ENCODE measurements at places on chromosomes 5 and 9. TPM values are rescaled to one million over a fixed set of nuclear protein-coding genes. Genes with fewer than 3 reads are reported as not detected.

The TAF11L5 gene
- not detected for total RNA-seq

The INSL4 gene
- not detected for total RNA-seq

The EXOSC2 gene
- total RNA-seq, result 61.6 TPM

The GAS1 gene
- 0.18 TPM for total RNA-seq

The NR4A3 gene
- total RNA-seq, result 0.29 TPM

The POLR3G gene
- 5.8 TPM for total RNA-seq

The F2RL2 gene
- total RNA-seq, result not detected

The TNIP1 gene
- 132 TPM for total RNA-seq

The SLC6A18 gene
- total RNA-seq, result not detected

The ADCY2 gene
- total RNA-seq, result not detected

The WWC1 gene
- total RNA-seq, result not detected

The RELL2 gene
- 36.9 TPM for total RNA-seq

The FOXI1 gene
- not detected for total RNA-seq

The PCDHGC3 gene
- total RNA-seq, result not detected

The TESK1 gene
- total RNA-seq, result 47.1 TPM

DNA sequence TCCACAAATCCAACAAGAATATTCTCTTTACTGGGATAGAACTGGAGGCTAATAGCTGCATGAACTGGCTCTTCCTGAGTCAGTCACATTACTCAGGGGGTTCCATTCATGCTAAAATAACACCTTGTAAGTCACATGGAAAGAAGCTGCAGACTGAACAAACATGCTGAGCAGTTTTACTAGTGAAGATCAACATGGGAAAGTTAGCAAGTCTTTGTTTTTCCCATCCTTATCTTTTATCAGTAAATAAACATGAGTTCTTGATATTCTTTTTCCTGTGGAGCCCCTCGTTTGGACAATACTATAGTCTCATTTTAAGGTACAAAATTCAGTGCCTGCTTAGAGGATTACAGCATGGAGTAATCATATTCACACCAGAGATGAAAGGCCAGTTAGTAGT lies 43.7 kb upstream of the TEK start:
- no peaks in the 10 kb centered on the region for H3K36me3 ChIP-seq
- no peaks in the 10 kb centered on the region for H3K27me3 ChIP-seq
- DNase-seq, result no peak
- no peak overlapping the region for H3K4me3 ChIP-seq

DNA sequence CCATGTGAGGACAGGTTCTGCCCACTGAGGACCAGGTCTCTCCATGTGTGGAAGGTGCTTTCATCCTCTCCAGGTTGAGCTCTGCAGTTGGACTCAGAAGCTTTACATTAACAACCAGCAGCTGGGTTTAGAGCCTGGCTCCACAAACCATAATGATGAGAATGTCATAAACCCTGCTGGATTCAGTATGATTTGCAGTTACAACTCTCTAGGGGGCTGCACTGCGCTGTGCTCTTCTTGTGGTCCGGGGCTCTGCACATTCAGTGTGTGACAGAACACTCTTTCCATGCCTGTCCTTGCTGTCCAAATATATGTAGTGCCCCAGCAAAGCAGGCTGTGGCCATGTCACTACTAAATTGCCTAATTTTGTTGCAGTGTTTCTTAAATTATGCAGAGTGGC lies 334.3 kb downstream of the ICE1 start:
- H3K4me1 ChIP-seq, result no peaks in the 10 kb centered on the region
- no peak overlapping the region for H3K27ac ChIP-seq
- no peaks in the 10 kb centered on the region for H3K27me3 ChIP-seq
- H3K4me3 ChIP-seq, result no peak overlapping the region
- DNase-seq, result no peak

- H3K4me1 ChIP-seq, result peaks cover 40% of the 10 kb centered on the region
- DNase-seq, result no peak
- H3K36me3 ChIP-seq, result no peaks in the 10 kb centered on the region
- H3K27ac ChIP-seq, result no peak overlapping the region
- H3K4me3 ChIP-seq, result no peak overlapping the region
These were observed 96.1 kb upstream of the IER5L start for GRCh38 chr9:129273941-129274684.

- no peaks in the 10 kb centered on the region for H3K4me1 ChIP-seq
- H3K27me3 ChIP-seq, result no peaks in the 10 kb centered on the region
- DNase-seq, result no peak
- H3K36me3 ChIP-seq, result no peaks in the 10 kb centered on the region
These were observed 530.2 kb upstream of the FAM174A start for GRCh38 chr5:100004969-100005368.

GRCh38 chr5:178256746-178257145 lies 24.1 kb upstream of the PHYKPL start:
- peaks cover 35% of the 10 kb centered on the region for H3K4me1 ChIP-seq
- H3K27ac ChIP-seq, result peak overlapping the region; percentile 18
- no peaks in the 10 kb centered on the region for H3K27me3 ChIP-seq
- H3K36me3 ChIP-seq, result no peaks in the 10 kb centered on the region
- no peak for DNase-seq

GRCh38 chr5:88172847-88173758 lies 95.5 kb downstream of the TMEM161B start:
- no peak for DNase-seq
- no peak overlapping the region for H3K27ac ChIP-seq
- H3K4me1 ChIP-seq, result no peaks in the 10 kb centered on the region
- H3K27me3 ChIP-seq, result peaks cover 14% of the 10 kb centered on the region

GRCh38 chr5:129943936-129944335 lies 39.7 kb downstream of the CHSY3 start:
- H3K27me3 ChIP-seq, result no peaks in the 10 kb centered on the region
- no peak overlapping the region for H3K4me3 ChIP-seq
- no peak overlapping the region for H3K27ac ChIP-seq
- no peak for DNase-seq
- no peaks in the 10 kb centered on the region for H3K4me1 ChIP-seq
- H3K36me3 ChIP-seq, result no peaks in the 10 kb centered on the region

- DNase-seq, result no peak
- no peak overlapping the region for H3K4me3 ChIP-seq
- H3K27me3 ChIP-seq, result peaks cover 12% of the 10 kb centered on the region
- H3K27ac ChIP-seq, result no peak overlapping the region
- no peaks in the 10 kb centered on the region for H3K36me3 ChIP-seq
- no peaks in the 10 kb centered on the region for H3K4me1 ChIP-seq
These were observed 55.2 kb downstream of the ANXA1 start for GRCh38 chr9:73206851-73207250.

GRCh38 chr9:83521411-83521810 lies 16.8 kb downstream of the FRMD3 start:
- no peak overlapping the region for H3K27ac ChIP-seq
- peaks cover 10% of the 10 kb centered on the region for H3K27me3 ChIP-seq
- H3K4me1 ChIP-seq, result no peaks in the 10 kb centered on the region
- no peak for DNase-seq
- H3K36me3 ChIP-seq, result no peaks in the 10 kb centered on the region

- no peaks in the 10 kb centered on the region for H3K4me1 ChIP-seq
- H3K4me3 ChIP-seq, result no peak overlapping the region
- DNase-seq, result no peak
- H3K27ac ChIP-seq, result no peak overlapping the region
- H3K27me3 ChIP-seq, result no peaks in the 10 kb centered on the region
These were observed 71.3 kb upstream of the VCAN start for GRCh38 chr5:83400241-83400640.

- peaks cover 3% of the 10 kb centered on the region for H3K36me3 ChIP-seq
- H3K27ac ChIP-seq, result no peak overlapping the region
- no peak overlapping the region for H3K4me3 ChIP-seq
- no peaks in the 10 kb centered on the region for H3K4me1 ChIP-seq
- no peak for DNase-seq
These were observed 120.1 kb downstream of the XRCC4 start for GRCh38 chr5:83197326-83197967.

DNA sequence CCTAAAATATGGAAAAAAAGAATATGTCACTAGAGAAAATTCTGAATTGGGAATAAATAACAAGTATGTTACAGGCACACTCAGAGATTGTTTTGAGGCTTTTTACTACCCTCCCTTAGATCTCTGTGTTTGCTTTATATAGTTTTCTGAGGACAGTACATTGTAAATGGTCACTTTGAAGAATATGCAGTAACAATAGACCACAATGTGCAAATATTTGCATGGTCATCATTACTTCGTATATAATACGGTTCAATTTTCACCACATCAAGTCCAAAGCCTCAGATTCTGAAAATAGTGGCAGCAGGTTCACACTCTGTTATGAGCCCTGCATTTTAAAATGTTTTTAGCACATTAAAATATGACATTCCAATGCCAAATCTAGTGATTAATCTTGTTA lies 238.6 kb downstream of the ADAMTS6 start:
- no peak overlapping the region for H3K27ac ChIP-seq
- no peaks in the 10 kb centered on the region for H3K36me3 ChIP-seq
- no peaks in the 10 kb centered on the region for H3K4me1 ChIP-seq

GRCh38 chr5:134090522-134090921 lies 24.0 kb upstream of the TCF7 start:
- peak; percentile 71 for DNase-seq
- H3K27ac ChIP-seq, result peak overlapping the region; percentile 86
- H3K27me3 ChIP-seq, result peaks cover 2% of the 10 kb centered on the region
- peak overlapping the region; percentile 51 for H3K4me3 ChIP-seq
- peaks cover 81% of the 10 kb centered on the region for H3K4me1 ChIP-seq

DNA sequence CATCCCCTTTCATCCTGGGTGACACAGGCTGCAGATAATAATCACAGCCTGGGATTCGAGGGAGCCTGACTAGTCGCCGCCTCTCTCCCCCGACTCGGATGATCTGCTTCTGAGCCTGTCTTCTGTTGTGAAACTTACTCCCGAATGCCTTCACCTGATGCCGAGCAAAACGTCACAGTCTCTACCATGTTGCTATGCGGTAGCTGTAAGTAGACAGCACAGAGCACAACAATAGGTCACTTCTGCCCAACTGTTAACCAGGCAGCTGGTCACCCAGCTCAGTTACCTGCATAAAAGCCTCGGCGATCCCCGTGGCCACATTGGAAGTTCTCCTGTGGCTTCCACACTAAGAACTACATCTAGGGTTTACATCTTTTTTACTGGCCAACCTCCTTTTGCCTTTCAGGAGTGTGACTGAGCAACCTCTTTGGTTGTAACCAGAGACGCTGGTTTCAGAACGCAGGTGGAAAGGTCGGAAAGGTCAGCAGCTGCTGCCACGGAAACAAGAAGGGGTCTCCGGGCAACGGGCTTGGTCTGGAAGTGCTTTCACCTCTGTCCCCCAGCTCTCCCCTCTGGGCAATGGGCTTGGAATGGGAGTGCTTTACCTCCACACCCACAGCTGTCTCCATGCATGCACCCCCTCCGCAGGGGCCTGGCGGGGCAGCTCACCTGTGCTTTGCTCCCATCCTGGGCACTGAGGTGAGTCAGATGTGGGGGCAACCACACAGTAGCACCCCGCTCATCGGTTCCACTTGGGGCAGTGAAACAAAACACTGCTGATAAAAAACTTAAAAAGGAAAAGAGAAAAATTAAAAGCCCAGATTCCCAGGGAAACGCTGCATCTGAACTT lies 7.6 kb upstream of the PPP1R26 start:
- H3K4me3 ChIP-seq, result no peak overlapping the region
- H3K36me3 ChIP-seq, result no peaks in the 10 kb centered on the region
- no peak for DNase-seq

DNA sequence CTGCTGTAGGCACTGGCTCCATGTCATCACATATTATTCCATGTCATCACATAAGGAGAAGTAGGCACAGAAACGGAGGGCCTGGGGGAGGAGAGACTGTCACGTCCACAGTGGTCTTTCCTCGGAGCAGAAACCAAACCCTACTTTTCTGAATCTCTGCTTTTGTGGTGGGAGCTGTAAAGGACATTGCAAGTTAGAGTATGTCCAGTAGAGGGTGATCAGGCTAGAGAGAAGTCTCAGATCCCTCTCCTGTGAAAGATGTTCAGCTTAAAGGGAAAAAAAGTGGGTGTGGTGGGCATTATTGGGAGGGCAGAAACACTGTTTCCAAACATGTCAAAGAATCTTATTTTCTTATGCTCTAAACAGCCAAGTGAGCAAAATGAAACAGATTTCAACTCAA lies 19.4 kb upstream of the FBP2 start:
- no peak for DNase-seq
- H3K27me3 ChIP-seq, result peaks cover 27% of the 10 kb centered on the region
- H3K4me3 ChIP-seq, result no peak overlapping the region
- H3K4me1 ChIP-seq, result peaks cover 8% of the 10 kb centered on the region
- H3K27ac ChIP-seq, result no peak overlapping the region
- H3K36me3 ChIP-seq, result no peaks in the 10 kb centered on the region

DNA sequence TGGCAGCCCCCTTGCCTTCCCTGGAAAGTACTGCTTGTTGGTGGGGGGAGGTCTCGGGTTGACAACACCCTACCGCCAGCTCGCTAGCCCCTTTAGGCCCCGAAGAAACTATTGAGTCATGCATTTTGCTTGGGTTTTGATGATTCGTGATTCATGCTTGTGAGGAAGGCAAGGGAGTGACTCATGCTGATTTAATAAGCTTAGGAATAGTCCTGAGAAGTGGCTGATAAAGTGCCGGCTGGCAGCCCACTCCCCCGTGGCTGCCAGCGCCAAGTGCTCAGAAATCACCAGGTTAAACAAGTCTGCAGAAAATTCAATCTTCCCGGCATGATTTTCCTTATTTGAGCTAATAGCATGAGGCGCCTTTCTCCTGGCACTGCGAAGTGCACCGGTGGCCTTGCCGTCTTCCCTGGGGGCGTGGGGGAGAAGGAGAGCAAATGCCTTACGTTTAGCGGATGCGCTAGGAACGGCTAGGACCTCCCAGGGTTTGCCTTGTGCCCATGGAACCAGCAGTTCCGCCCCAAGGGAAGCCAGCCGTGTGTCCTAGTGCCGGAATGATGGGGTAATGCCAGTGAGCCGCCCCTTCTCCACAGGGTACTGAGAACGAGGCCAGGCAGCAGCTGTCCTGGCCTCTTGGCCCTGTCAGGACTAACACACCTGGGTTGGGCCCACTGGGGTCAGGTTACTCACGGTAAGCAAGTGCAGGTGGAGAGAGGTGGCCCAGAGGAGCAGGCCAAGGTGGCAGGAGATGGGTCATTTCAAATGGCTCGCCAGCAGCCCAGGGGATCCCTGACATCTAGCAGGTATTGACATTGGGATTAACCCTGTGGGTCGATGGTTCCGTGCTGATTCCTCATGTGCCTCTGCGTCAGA lies 151.9 kb downstream of the MACROH2A1 start:
- peaks cover 7% of the 10 kb centered on the region for H3K27me3 ChIP-seq
- DNase-seq, result no peak
- H3K27ac ChIP-seq, result no peak overlapping the region
- peaks cover 3% of the 10 kb centered on the region for H3K4me1 ChIP-seq

GRCh38 chr5:1441166-1441865 lies 3.9 kb downstream of the SLC6A3 start:
- H3K27ac ChIP-seq, result no peak overlapping the region
- no peak overlapping the region for H3K4me3 ChIP-seq
- H3K36me3 ChIP-seq, result no peaks in the 10 kb centered on the region
- no peak for DNase-seq
- peaks cover 28% of the 10 kb centered on the region for H3K27me3 ChIP-seq

DNA sequence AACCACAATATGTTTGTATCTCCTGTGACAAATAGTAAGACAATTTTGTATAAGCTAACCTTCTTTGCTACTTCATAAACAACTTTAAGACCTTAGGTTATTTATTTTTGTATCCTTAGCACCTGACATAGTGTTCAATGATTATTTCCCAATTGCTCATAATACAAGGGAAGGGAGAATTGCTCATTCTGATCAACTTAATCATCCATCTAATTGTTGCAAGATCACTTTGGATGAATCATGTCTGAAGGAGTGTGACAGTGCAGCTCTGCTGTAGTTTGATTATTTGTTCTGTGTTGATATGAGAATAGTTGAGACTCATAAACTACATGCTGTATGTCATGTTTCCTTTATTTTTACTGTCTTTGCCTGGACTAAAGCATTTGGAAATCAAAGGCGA lies 721.3 kb upstream of the SEMA6A start:
- DNase-seq, result no peak
- H3K36me3 ChIP-seq, result no peaks in the 10 kb centered on the region
- H3K4me3 ChIP-seq, result no peak overlapping the region

Data from activated CD8-positive, alpha-beta T cell treated with anti-CD3 and anti-CD28 coated beads, Interleukin-2, amount 10 ng/mL, durations not matched to agents 7 days and 5 days (primary cell).